ENCODE measurements at places on chromosomes 6 and 20. TPM values are rescaled to one million over a fixed set of nuclear protein-coding genes. Genes with fewer than 3 reads are reported as not detected.

- H3K36me3 ChIP-seq, result no peaks in the 10 kb centered on the region
- no peak overlapping the region for H3K27ac ChIP-seq
- H3K4me3 ChIP-seq, result no peak overlapping the region
- DNase-seq, result no peak
- H3K27me3 ChIP-seq, result no peaks in the 10 kb centered on the region
Measured at GRCh38 chr20:45153147-45153546, 21.6 kb upstream of the PI3 start.

DNA sequence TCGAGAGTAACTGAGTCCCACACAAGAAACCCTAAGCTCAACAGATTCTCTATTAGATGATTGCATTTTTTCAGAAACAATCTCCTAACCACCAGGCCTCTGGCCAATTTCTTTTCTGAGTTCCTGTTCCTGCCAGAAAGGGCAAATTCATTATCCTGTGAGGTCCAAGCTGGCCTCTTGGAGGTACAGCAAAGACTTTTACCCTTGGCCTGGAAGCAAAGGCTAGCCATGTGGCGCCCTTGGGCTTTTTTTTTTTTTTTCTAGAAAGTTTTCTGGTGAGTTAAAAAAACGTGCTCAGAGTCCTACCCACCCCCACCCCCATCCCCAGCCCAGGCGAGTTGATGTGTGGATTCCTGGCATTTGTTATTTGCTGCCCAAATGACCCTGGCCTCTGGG lies 59.0 kb upstream of the EEF1A1 start:
- DNase-seq, result peak; percentile 54
- no peaks in the 10 kb centered on the region for H3K36me3 ChIP-seq
- H3K27me3 ChIP-seq, result no peaks in the 10 kb centered on the region
- H3K4me1 ChIP-seq, result peaks cover 13% of the 10 kb centered on the region
- H3K27ac ChIP-seq, result peak overlapping the region; percentile 93

The RAET1E gene
- total RNA-seq, result not detected

The MUC22 gene
- total RNA-seq, result not detected

DNA sequence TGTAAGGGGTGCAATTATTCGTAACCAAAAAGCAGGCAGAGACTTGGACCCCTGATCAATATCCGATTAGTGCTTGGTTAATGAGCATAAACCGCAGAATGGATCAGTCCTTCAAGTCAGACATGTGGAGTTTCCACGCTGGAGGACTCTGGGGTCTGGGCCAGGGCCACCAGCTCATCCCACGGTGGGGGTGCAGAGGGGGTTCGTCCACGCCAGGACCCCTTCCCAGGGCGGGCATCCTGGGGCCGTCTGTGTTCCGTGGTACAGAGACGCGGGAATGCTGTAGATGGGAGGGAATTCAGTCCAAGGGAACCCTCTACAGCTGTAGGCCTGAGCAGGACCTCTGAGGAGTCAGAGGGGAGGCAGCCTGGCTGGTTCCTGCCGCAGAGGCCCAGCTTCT lies 197.7 kb downstream of the TAF4 start:
- H3K36me3 ChIP-seq, result no peaks in the 10 kb centered on the region
- H3K4me1 ChIP-seq, result no peaks in the 10 kb centered on the region
- no peak overlapping the region for H3K27ac ChIP-seq
- DNase-seq, result no peak
- H3K4me3 ChIP-seq, result no peak overlapping the region

Measured in K562 (cell line).